ENCODE measurements at places on chromosomes 3 and 15.

GRCh38 chr15:32750979-32751378, 33.2 kb downstream of the GREM1 start:
- no peak for DNase-seq

DNA sequence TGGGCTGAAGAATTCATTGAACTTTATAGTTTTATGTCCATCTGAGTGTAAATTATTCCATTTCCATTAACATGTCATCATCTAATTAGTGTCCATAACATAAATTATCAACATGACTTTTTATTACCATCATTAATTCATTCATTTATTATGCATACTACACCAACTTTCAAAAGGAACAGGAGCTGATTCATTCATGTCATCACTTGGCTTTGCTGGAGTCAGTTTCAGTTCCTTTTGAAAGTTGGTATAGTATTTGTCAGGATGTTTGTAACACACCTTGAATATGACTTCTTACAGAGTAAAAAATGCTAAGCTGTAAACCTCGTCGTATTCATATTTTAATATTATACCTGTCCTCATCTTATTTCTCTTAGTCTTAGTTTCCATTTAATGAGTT, 298.0 kb upstream of the RBMS3 start:
- DNase-seq: no peak

GRCh38 chr15:66850996-66851310, 148.9 kb downstream of the SMAD6 start:
- DNase-seq: no peak

DNA sequence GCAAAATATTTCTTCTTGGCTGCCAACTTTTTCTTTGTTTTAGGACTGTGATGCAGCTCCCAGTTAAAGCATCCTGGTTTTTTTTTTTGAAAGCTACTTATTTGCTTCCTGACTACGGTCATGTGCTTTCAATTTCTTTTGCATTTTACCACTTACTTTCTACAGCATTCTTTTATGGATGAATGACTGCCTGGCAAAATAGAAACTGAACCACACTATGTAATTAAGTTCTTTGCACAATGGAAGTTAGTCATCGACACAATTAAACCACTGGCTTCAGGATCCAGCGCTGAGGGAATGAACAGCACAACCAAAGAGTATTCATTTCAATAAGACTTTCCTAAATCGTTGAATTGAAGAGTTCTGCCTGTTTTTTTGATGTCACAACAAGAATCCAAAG, 82.2 kb upstream of the EPHA3 start:
- DNase-seq: no peak

GRCh38 chr15:44501768-44502366, 35.1 kb upstream of the EIF3J start:
- no peak for DNase-seq

DNA sequence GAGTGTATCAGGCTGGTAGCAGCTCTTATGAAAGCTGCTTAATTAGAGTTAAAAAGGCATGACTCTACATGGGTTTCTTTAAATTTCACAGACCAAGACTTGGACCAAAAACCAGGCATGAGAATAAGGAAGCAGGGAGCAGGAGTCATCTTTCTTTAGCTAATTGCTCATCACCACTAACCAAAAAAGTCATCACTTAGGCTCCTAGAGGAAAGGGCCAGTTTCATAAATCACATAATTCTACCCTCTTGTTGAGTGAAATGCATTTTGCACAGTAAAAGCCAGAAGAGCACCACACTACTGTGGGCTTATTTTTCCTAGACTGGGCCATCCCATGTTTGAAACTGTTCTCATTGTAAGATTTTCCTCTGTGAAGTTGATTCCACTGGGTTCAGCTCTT, 175.6 kb downstream of the GREM1 start:
- DNase-seq: no peak
